ENCODE measurements at places on chromosomes 5 and 9.
A peak's percentile ranks its signal among the peaks of the same experiment; 100 is the strongest.

- DNase-seq, result no peak
Observed at GRCh38 chr9:133600739-133601138, 8.4 kb downstream of the FAM163B start.

DNA sequence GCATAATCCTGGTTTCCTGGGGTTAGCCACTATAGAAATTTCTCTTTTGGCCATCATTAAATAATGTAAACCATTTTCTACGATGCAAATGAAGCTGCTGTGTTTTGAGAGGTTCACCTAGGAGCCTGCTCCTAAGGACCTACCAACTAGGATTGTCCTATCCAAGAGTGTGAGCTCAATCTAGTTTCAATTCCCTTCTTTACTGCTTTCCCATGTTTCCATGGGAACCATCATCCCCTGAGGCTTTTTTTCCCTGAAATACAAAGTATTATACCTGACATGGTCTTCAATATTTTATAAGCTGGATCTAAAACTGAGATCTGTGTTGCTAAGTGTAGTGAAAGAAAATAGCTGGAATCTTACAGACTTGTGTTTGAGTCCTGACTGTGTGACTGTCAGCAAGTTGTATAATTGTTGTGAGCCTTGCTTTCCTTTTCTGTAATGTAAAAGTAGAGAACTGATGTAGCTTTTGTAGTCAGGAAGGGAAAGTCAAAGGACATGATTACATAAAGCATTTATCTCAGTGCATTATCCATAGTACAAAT, 453.2 kb downstream of the PRR16 start:
- DNase-seq, result no peak

DNA sequence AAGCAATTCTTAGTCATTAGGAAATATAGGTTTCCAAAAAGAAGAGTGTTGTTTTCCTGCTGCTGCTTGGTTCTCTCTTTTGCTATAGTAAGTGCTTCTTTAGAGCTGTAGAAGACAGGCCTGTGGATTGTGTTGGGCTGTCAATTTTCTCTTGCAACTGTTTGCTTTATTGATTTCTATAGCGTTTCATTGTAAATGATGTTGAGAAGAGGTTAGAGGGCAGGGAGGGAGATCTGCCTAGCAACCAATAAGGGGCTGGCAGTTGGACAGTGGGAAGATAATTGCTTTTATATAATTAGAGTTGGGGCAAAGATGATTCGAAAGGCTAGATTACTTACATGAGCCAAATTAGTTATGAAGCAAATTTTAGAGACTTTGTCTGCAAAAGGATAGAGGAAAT, 11.1 kb downstream of the UNC13B start:
- DNase-seq, result no peak

DNA sequence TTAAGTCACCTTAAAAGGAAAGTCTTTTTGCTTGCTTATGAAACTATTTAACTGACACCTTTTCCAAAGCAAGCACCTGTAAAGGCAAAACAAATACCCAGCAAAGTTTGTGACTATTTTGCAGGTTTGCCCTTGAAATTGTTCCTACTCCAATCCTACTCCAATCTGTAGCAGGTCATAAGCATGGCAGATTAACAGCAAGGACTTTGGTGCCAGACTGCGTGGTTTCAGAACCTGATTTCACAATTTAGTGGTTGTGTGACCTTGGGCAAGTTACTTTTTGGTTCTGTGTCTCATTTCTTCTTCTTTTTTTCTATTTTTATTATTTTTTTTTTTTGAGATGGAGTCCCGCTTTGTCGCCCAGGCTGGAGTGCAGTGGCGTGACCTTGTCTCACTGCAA, 282.1 kb downstream of the RFX3 start:
- no peak for DNase-seq

GRCh38 chr5:34533582-34534522, 122.3 kb upstream of the RAI14 start:
- DNase-seq, result no peak

- DNase-seq, result no peak
Observed at GRCh38 chr9:33677961-33678360, 117.4 kb upstream of the PRSS3 start.

DNA sequence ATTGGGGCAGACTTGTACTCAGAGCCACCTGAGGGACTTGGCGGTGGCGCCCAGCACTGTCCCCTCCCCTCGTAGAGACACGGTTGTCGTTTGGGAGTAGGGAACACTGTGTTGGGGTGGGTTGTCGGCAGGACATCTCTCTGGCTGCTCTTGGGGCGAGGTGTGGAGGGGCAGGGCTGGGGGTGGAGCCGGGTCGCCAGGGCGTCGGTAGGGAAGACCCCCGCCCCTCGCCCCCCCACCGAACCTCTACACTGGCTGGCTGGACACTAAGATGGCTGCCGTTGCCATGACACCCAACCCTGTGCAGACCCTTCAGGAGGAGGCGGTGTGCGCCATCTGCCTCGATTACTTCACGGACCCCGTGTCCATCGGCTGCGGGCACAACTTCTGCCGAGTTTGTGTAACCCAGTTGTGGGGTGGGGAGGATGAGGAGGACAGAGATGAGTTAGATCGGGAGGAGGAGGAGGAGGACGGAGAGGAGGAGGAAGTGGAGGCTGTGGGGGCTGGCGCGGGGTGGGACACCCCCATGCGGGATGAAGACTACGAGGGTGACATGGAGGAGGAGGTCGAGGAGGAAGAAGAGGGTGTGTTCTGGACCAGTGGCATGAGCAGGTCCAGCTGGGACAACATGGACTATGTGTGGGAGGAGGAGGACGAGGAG, 778 bp downstream of the TRIM41 start:
- no peak for DNase-seq

DNA sequence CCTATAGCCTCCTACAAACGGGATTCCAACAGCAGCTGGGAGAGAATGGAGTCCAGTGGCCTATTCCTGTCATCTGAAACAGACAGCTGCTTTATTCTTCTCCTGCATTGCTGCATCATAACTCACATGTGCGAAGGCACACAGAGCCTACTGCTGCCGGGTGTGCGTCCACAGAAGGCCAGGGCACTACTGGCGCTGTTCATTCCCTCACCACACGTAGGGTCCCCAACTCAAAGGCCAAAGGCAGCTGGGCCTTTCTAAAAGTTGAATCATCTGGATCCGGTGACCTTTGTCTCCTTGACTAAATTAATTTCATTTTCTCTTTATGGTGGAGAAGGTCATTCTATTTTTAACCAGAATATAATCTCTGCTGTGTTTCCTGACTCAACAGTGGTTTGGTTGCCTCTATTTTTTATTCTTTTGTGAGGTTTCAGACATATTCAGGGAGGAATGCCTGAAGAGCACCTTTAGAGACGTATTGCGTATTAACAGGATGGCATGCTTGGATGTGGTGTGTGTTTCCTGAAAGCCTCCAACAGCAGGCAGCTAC, 10.8 kb upstream of the SPATA24 start:
- DNase-seq, result no peak

DNA sequence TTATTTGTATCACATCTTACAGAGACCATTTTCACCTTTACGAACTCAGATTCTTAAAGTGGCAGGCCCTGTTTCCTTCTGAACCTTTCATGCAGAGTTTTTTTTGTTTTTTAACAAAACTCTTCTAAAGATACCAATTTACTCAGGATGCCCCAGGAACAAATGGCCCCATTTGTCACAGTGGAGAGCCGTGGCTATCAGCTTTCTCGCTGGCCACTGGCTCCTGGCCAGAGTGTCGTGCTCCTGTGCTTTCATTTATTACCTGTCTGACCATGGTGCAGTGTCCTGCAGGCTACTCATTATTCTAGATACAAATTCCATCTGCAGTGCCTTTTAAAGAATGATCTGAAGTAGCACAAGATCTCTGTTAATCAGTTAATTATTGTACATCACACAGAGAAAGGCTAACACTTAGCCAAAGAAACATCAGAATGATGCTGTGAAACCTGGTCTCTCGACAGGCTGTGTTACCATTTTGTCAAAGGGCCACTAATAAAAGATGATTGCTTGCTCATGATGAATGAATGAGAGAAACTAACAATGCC, 27.8 kb downstream of the ADRA1B start:
- DNase-seq, result no peak

GRCh38 chr5:134022333-134022732, 17.6 kb upstream of the VDAC1 start:
- no peak for DNase-seq

- DNase-seq, result peak; percentile 62
Observed at GRCh38 chr5:16550316-16550952, 66.4 kb downstream of the RETREG1 start.

DNA sequence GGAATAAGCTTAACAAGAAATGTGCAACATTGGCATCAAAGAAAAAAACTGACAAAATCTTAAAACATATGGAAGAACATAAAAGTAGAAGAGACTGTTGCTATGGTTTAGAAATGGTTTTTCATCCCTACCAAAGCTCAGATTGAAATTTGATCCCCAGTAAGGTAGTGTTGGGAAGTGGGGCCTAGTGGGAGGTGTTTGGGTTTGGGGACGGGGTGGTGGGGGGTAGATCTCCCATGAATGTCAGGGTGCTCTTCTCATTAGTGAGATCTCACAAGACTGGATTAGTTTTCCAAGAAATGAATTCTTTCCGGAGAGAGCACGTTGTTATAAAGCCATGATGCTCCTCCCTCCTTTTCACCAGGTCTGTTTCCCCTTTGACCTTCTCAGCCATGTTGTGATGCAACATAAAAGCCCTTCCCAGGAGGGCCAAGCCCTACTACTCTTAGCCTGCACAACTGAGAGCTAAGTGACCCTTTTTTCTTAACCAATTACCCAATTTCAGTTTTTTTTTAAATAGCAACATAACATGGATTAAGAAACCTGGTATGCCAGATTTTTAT, 10.6 kb downstream of the TMEM167A start:
- no peak for DNase-seq

GRCh38 chr9:22044583-22044982, 35.5 kb upstream of the CDKN2B start:
- DNase-seq, result no peak

GRCh38 chr9:81666123-81666522, 23.2 kb downstream of the TLE1 start:
- no peak for DNase-seq

GRCh38 chr5:107864793-107865192, 194.1 kb upstream of the EFNA5 start:
- DNase-seq, result no peak

DNA sequence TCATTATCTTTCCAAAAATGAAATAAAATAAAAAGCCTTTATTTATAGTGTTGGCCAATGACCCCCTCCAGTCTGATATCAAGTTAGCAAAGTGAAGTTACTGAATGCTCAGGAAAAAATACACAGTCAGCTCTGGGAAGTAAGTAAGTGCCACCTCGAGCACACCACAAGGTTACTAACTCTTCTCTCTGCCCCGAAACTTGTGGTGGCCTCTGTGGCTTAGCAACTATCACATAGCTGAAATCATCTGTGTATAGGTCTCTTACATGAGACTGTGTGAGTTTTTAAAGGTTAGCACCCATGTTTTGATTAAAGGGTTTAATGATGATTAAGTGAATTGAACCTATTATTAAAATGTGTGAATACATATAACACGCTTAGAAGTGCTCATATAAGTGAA, 161.4 kb upstream of the KLF4 start:
- no peak for DNase-seq

GRCh38 chr9:77651203-77651602, 3.1 kb upstream of the GNA14 start:
- DNase-seq, result no peak

All from stimulated activated effector memory CD8-positive, alpha-beta T cell treated with anti-CD3 and anti-CD28 coated beads, Interleukin-12 subunit alpha, Interleukin-12 subunit beta, amount 100 ng/mL, for 72 hours (primary cell).